ENCODE measurements at places on chromosomes 2 and 18.

GRCh38 chr18:36352384-36352783 is 54.9 kb downstream of the FHOD3 start:
- no peak for DNase-seq

- DNase-seq = no peak
These were observed 5.1 kb upstream of the PAX8 start for GRCh38 chr2:113283704-113284284.

GRCh38 chr18:76448256-76449110 is 46.6 kb downstream of the ZNF516 start:
- DNase-seq = no peak

- DNase-seq = no peak
These were observed 48.2 kb downstream of the TWIST2 start for GRCh38 chr2:238895891-238896600.

DNA sequence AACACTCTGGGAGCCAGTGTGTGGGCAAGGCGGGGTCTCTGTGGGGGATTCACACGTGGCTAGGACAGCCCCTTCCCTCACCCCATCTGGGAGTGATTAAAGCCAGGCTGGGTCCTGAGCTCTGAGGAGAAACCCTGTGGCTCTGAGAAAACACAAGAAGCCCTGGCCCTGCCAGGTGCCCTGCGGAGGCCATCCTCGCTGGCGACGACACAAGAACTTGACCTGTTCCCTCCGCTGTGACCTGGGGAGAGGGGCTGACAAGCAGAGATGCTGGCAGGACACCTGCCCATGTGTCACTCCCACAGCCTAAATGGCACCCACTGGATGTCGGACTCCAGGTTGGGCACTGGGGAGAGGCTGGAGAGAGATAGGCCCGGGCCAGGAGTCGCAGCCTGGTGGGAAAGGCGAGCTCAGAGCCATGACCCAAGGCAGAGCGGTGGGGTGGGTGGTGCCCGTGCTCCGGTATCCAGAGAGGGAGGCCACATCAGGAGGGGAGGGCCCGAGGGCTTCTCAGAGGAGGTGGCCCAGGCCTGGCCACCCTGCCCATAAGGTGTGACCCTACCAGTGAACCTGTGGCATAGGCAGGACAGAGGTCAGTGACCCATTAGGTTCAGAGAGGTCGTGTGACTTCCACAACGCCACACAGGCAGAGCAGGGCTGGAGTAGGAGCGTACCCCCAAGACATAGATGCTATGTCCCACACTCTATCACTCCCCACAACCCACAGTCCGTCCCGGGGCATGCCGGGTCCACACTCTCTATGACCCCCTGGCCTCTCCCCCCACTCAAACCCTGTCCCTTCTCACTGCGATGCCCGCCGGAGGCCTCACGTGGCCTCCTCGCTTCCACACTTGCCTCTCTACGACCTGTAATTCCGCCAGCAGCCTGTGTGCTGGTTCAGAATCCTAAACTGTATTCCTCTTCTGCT is 59.4 kb upstream of the HPCAL1 start:
- no peak for DNase-seq

DNA sequence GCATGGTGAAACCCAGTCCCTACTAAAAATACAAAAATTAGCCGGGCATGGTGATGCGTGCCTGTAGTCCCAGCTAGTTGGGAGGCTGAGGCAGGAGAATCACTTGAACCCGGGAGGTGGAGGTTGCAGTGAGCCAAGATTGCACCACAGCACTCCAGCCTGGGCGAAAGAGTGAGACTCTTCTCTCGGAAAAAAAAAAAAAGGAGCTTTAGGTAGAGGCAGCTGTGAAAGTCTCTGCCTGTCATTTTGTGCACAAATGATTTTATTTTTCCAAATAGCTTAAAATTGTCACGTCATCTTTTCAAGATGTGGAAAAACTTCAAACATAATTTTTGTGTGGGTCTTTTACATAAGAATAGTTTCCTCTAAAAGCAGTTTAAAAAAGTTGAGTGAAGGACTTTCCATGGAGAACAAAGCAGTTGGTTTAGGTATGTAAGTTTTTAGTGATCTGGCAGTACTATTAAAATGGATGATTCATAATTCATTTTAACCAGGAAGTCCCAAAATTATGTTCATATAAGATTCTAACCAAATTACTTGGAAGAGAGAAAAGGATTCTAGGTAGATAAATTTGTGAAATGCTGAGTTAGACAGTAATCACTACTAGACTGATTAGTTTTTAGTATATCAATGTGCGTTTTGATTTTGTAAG is 11.5 kb downstream of the CCNYL1 start:
- no peak for DNase-seq

GRCh38 chr2:230430957-230431910 is 15.2 kb downstream of the SP100 start:
- DNase-seq = no peak

DNA sequence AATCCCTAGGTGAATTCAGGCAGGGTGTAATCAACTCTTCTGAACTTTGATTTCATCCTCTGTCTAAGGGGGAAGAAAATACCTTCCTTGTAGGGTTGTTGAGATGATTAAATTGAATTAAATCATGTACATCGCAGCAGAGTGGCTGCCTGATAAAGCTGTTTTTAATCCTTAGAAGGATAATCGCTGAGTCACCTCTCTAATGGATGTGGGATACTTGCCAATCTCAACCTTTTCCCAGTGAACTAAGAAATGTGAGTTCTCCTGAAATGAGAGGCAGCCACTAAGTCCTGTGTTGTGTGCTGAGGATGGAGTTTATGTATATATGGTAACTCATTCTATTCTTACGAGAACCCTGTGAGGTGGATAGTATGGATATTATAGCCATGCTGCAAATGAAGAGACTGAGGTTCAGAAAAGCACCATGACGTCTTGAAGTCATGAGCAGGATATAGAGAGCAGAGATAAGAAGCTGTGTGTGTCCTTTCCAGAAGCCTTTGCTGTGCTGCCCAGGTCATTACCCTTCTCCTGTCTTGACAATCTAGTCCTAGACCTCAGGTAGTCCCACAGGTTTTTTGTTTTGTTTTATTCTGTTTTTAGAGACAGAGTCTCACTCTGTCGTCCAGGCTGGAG is 93.3 kb downstream of the HNRNPLL start:
- DNase-seq = peak; percentile 10

GRCh38 chr2:26818255-26818654 is 29.7 kb upstream of the DPYSL5 start:
- no peak for DNase-seq

- DNase-seq = peak; percentile 68
These were observed 29.2 kb downstream of the WIPF1 start for GRCh38 chr2:174568425-174568824.

GRCh38 chr2:236659758-236660150 is 90.1 kb downstream of the ACKR3 start:
- DNase-seq = peak; percentile 16

GRCh38 chr2:41024816-41025215 is 572.9 kb upstream of the SLC8A1 start:
- DNase-seq = peak; percentile 62

DNA sequence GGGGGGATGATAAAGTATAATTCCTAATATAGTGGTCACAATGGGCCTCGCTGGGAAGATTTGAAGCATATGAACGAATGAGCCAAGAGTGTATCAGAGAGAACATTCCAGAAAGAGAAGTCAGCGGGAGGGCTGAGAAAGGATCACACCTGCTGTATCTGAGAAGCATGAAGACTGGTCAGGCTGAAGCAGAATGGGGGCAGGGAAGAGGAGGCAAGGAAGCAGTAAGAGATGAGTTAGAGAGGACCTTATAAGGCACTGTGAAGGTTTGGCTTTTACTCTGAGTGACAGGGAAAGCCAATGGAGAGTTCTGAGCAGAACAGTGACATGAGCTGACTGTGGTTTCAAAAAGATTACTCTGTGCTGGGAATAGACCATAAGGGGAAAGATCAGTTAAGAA is 73.5 kb downstream of the CHN1 start:
- no peak for DNase-seq

All from NCI-H1694 treated with DMSO at 0.1 percent for 48 hours (cell line).